Sciatic nerve (tissue), 2 donors: ENCODE measurements at places on chromosomes 3 and 15.
A peak's percentile ranks its signal among the peaks of the same experiment; 100 is the strongest.

GRCh38 chr15:92580933-92581445, 74.6 kb downstream of the FAM174B start:
- no peak for DNase-seq

- DNase-seq, result no peak
Measured at GRCh38 chr3:48952510-48953118, 34.0 kb downstream of the ARIH2 start.

DNA sequence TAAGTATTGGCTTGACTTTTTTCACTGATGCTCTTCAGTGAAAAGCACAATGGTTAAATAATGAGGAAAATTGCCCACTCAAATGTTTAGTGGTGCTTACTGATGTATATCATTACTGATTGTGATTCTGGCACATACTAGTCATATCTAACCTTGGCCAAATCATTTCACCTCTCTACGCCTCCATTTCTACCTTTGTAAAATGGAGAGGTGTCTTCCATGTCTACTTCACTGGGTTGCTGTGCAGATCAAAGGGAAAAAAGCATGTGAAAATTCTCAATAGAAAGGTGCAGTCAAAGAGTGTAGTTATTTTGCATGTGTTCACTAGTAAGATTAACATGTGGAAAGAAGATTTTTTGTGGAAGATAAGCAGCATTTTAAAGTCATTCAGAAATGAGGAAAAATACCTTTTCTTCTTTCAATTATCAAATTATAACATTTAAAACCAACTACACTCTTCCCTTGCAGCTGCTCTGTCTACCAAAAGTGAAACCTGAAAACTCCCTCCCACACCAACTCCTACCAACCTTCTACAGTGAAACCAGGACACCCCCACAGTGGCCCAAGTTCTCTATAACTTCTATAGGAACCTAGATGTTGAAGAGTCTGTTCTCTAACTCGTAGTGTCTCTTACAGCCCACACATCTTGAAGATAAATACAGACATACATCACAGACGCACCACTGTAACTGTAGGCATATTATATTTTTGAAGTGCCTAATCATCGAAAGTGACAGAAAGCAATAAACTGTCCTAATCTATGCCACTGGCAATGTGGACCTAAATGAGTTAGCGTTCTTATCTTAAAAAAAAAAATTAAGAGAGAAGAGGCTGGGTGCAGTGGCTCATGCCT, 1.4 kb downstream of the CD200R1 start:
- DNase-seq, result no peak

GRCh38 chr15:35693886-35694285, 147.9 kb upstream of the DPH6 start:
- no peak for DNase-seq

- DNase-seq, result no peak
Measured at GRCh38 chr3:45976191-45977091, 19.2 kb downstream of the FYCO1 start.

- DNase-seq, result no peak
Measured at GRCh38 chr15:85414495-85414894, 34.1 kb downstream of the AKAP13 start.

DNA sequence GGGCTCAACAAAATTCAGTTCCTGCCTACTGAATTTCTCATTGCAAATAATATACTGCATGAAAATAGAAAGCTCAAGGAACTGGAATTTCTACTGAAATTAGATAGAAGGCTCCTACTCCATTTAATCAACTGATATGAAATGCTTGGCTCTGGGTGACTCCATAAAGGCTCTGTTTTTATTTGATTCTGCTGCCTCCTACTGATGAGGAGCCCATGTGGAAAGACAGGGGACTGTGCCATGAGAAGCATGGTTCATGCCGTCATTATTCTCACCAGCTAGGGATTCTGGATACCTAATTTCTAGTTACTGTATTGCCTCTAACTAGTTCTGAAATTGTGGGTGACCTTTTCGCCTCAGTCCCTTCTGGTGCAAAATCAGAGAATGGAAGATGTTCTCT, 366.2 kb upstream of the DPH6 start:
- DNase-seq, result no peak

GRCh38 chr15:68631601-68632051, 52.8 kb downstream of the CORO2B start:
- no peak for DNase-seq

GRCh38 chr3:129046037-129046731, 14.4 kb upstream of the GP9 start:
- no peak for DNase-seq

- DNase-seq, result no peak
Measured at GRCh38 chr3:102525624-102526023, 90.8 kb downstream of the ZPLD1 start.

DNA sequence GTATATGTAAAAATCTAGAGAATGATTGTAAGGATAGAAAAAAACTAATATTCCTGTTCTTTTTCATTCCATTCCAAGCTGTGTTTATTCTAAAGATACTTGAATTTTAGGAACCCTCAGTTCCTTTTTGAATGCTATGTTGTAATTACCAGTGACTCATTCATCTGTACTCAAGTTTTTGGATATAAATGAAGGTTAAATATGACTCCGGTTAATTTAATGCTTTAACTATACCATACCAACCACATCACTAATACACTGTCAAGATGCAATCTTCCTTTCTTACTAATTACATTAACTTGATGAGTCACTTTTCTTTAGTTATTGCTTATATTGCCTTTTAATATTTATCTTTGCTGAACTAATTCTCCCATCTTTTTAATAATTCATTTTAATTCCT, 68.8 kb upstream of the ZNF148 start:
- no peak for DNase-seq

DNA sequence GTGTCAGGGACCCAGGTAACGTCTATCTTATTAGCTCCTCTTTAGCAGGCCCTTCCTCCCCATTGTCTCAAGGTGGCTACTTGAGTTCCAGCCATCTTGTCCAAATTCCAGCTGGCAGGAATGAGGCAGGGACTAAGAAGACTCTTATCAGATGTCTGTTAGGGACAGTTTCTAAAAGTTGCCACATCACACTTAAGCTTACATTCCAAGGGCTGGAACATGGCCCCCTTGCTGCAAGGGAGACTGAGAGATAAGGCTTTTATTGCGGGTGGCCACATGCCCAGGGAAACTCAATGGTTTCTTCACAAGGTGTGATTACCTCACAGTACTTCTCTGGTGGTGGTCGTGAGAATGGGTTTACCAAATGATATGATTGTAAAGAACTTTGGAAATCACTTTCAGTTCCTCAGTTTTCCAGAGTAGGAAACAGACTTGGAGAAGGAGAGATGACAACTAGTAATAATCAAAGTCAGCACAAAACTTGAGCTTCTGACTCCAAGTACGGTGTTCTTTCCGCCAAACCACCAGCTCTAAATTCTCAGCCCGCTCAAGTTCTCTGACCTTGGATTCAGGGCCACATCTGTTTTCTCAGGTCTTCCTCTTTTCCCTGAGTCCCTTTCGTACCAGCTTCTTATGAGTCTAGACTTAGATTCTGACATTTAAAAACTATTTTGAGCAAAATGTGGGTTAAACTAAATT, 14.2 kb downstream of the PDIA5 start:
- DNase-seq, result no peak

DNA sequence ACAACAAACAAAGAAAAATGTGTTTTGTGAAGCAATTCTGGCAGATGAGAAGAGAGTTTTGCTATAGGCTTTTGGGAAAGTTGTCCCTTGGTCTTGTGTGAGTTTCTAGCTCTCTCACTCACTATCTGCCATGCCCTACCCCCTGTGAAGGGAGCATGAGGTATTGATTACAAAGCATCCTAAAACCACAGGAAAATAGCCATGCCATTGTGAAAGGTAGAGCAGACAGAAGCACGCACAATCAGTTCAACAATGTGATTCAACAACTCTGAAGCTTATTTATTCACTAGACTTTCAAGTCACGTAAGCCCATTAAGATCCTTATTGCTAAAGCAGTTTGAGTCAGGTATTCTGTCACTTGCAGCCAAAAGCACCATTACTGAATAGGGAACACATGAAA, 6.5 kb upstream of the AQR start:
- no peak for DNase-seq

GRCh38 chr15:26848498-26848897, 18.4 kb upstream of the GABRA5 start:
- no peak for DNase-seq

DNA sequence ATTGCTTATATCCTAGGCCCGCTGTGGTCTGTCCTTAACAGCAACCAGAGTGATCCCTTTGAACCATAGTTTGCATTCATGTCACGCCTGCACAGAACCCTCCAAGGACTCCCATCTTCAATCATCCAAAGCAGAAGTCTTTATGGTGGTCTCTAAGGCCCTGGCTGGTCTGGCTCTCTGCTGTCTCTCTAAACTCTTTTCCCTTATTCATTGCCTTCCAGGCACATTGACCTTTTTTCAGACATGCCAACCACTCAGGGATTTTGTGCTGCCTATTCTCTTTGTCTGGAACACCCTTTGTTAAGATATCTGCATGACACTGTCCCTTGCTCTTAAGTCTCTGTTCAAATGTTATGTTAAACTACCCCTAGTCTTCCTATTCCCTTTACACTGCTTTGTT, 21.9 kb upstream of the ZBTB47 start:
- DNase-seq, result no peak

DNA sequence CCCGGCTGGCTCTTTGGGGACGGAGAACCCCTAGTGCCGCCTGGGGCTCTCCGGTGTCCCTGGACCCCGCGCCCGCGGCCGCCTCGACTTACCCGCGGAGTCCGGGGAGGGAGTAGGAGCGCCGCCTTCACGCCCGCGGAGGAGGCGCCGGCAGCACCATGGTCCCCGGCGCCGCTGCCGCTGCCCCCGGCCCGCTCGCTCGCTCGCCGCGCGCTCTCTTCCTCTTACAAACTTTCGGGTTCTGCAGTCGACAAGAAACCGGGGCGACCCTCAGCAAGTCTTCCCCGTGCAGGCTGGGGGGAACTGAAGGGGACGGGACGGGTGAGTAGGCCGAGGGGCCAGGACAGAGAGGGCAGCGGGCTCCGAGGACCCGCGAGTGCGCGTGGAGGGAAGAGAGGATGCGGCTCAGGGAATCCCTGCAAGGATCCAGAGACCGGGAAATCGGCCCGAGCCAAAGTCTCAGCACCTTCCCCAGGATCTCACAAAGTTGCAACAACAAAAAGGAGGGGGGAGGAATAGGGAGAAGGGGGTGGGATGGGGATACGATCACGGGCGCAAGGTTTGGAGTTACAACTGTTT, 2.0 kb downstream of the FOXP1 start:
- DNase-seq, result peak; percentile 67

GRCh38 chr3:169429328-169429727, 234.2 kb downstream of the MECOM start:
- DNase-seq, result no peak

DNA sequence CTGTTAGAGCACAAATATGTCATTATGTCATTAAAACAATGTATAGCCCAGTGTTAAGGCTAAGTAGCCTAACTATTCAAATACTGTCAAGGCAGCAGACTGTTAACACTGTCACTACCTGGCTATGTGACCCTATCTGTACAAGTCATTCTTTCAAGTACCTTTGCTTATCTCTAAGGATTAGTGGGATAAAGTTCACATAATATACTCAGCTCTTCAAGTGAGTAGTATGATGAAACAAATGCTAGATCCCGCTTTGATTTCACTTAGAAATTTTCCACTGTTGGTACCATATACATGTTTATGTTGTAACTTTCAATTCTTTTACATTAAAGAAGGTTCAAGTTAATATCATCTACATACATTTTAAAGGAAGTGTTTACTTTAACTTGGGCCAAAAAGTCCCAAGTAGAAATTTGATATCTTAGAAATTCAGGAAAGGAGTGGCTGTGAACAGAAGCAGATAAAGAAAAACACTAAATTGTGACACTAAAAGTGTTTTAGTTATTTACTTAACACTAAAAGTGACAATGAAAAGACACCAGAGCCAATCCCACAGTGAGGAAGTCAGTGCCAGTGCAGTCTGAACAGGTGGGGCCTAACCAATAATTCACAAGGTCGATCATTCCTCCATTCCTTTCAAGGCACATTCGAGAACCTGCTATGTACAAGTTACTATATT, 4.8 kb upstream of the RFX7 start:
- DNase-seq, result no peak

GRCh38 chr3:56089739-56090138, 378.5 kb downstream of the ERC2 start:
- DNase-seq, result no peak

DNA sequence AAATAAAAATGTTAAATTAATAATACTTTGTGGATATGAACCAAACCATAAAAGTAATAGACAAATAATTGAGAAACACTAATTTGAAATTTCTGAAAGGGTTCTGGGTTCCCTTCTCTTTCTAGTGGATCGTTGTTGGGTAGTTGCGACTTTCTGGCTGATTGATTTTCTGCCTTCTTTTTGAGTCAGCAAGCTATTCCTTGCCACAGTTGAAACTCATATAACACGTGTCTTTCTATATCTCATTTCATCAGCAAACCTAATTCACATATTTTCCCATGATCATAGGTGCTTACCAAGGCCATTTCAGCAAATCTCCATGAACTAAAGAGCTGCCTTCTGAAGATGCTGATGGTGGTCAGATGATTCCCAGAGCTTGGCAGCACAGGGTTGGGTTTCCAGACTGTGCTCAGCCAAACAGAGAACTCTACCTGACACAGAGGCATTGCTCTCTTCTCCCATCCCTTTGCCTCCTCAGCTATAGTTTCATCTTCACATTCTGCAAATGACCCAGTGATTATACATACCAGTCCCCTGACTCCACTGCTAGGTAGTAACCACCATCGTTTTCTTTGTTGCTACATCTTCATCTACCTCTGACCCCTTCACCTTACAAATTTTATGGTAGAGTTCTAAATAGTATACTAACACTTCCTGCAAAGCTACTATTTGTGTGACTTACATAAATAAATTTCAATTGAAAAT, 383.9 kb upstream of the DPH6 start:
- no peak for DNase-seq

DNA sequence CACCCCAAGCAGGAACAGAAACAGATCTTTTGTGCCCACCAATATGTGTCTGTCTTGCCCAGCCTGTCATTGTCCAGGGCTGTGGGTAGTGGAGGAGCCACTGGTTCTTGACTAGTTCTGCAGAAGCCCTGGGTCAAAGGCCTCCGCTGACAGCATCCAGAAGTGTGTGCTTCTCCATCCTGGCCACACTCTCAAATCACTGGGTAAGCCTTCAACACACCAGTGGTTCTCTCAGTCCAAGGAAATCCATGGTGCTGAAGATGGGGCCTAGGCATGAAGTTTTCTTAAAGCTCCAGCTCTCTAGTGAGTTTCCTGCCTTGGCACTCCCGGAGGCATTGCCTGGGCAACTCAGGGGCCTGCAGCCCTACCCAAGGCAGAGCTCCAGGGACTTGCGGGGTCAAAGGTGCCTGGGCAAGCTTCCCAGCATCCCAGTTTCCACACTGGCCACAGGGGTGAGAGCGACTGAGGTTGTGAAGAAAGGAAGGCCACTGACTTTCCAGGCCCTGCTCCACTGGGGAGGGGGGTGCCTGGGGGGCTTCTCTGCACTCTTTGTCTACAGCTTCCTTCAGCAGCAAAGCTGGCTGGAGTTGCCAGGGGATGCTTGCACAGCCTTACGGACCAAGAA, 37.9 kb upstream of the RPL32 start:
- no peak for DNase-seq

GRCh38 chr15:50134524-50135024, 15.5 kb upstream of the ATP8B4 start:
- DNase-seq, result no peak
